Activated naive CD4-positive, alpha-beta T cell treated with Interleukin-2 at 50 U/mL for 16 hours (primary cell): ENCODE measurements at places on chromosomes 4 and X.
A peak's percentile ranks its signal among the peaks of the same experiment; 100 is the strongest.

GRCh38 chrX:102835504-102836146 lies 101.4 kb upstream of the RAB40AL start:
- no peak for DNase-seq

DNA sequence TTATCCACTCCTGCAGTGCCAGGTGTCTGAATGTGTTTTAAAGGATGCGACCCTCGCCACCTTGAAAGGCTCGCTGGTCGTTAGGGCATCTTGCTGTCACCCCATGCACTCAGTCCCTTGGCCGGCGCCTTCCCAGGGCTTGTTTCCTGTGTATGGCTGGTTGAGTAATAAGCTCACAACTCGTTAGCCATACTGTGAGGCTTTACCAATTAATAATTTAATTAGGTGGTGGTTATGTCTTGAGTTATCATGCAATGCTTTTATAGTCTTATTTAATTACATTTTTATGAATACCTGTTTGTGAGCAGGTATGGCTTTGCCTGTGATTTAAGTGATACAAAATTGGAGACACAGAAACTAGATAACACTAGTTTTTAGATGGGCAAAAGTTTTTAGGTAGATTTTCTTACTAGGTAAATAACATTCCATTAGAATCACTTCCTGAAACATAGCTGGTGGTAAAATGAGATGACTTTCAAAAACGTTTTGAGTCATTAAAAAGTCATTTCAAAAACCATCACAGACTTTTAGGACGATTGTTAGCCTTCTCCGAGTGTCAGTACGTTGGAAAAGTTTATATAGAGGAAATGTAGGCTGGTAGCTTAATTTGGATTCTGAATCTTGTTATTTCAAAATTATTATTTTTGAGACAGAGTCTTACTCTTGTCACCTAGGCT lies 18.2 kb downstream of the PTTG2 start:
- peak; percentile 28 for DNase-seq

DNA sequence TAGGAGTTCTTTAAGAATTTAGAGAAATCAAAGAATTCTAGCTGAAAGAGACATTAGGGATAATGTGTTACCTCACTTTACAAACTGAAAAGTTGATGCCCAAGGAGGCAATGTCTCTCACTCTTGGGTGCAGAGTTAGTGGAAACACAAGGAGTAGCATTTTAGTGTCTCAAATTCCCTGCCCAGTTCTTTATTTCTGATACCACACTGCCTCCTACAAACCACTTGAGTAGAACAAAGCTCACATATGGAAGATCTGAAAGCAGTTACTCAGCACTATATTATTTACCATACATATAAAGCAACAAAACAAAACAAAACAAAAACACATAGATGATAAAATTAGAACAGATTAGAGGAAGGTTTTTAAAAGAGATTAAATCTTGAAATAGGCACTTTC lies 124.2 kb downstream of the REELD1 start:
- no peak for DNase-seq

GRCh38 chr4:156583265-156583664 lies 388.3 kb downstream of the PDGFC start:
- DNase-seq: no peak

- no peak for DNase-seq
These were observed 2.3 kb upstream of the MAB21L2 start for GRCh38 chr4:150579551-150580234.

- no peak for DNase-seq
These were observed 105.1 kb upstream of the MXRA5 start for GRCh38 chrX:3451571-3451970.

DNA sequence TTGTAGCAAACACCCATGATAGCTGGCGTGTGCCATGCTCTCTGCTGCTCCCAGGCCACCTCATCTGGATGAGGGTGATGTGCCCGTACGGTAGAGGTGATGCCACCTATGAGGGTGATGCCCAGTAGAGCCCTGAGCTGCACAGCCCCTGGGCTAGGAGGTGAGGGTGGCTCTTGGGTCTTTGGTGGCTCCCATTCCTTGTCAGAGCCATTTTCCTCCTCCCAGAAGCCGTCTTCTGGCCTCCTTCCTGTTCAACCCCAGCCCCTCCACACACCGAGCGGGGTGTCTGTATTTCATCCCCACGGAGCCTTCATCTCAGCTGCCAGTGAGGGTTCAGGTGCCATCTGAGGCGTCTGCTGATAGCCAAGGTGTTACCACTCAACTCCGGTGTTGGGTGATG lies 12.0 kb upstream of the TNIP2 start:
- no peak for DNase-seq

DNA sequence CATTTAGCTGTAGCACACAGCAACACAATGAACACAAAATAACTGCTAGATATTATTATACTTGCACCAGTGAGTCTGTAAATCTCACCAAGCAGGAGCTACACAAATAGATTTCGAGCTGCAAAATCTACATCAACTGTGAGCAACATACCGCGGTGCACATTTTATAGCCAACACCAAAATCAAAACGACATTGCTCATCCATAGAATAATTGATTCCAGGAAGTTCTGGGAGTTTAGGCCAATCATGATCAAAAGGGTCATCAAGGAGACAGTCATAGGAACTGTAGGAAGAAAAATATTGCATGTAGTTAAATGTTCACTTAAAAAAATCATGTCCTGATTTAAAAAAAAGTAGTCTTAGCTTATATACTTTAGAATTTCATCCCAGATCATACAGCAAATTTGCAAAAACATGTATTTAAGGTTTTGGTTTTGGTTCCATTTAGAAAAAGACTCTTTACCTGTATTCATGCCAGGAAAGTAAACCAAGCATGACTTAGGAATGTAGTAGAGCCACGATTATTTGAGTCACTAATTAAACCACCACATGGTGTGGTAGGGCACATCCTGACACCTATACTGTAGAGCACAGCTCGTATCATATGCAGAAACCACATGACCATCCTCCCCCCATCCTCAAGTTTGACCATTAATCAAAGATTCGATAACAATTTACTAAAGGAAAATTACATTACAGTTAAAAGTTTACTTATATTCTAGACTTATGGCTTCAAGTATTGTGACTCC lies 250.4 kb downstream of the ADAMTS3 start:
- DNase-seq: no peak

- no peak for DNase-seq
These were observed 25.4 kb upstream of the ACSL1 start for GRCh38 chr4:184851200-184851541.

DNA sequence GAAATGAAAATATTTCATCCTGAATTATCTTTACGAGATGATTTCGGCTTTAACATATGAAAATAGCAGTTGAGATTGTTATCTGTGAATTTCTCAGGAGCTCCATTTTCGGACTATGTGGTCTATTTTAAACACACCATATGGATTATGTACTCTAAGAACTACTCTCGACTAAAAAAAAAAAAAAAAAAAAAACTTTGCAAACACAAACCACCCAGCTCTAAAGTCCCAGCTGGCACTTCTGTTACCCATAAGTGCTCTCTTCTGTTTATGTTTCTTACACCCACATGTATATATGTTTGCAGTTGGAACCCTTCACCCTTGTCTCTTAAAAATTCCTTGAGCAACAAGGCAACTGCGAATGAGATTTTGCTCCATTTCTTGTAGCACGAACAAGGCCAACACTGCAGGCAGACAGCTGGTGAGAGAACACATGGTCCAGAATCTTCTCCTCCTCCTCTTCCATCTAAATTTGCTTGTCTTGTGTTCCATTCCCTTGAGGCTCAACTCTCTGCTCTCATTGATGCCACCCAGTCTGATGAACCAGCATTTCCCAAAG lies 172.7 kb upstream of the HCCS start:
- no peak for DNase-seq

GRCh38 chr4:38283724-38284123 lies 323.5 kb downstream of the PTTG2 start:
- no peak for DNase-seq

GRCh38 chrX:73681408-73681807 lies 118.4 kb downstream of the CHIC1 start:
- DNase-seq: no peak

- DNase-seq: no peak
These were observed 84.3 kb upstream of the PSAPL1 start for GRCh38 chr4:7518871-7519637.

DNA sequence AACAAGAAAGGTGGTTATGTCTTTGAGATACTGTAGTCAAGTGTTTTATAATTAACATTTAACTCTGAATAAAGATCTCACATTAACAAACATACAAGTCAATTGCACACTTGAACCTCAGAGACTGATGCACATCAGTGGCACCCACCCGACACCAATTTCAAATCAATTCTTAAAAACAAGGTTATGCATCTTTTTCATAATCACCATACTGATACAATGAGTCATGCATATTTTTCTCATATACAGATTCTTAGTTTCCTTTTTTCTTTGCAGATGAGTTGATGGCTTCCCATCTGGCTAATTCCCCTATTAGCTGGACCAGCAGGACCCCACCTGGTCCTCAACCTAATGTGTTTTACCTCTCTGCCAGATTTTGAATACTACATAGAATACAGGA lies 136.2 kb upstream of the RPL34 start:
- DNase-seq: no peak

DNA sequence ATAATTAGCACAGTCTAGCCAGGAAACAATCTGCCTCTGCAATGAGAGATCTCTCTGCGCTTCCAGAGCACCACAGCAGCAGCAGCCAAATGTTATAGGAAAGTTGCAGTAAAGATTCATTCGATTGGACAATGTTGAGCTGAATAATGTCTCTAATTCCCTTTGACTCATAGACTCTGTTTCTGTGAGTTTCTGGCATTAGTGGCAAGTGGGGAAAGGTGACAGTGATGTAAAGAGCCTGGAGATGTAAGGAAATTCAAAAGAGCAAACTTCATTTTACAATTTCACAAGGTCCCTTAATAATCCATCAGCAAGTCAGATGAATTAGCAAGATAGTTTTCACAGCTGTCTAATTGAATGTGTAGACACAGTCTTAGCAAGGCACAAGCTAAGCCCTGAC lies 184.4 kb downstream of the VEGFC start:
- DNase-seq: no peak

- DNase-seq: no peak
These were observed 58.0 kb upstream of the ABCG2 start for GRCh38 chr4:88216395-88216794.

DNA sequence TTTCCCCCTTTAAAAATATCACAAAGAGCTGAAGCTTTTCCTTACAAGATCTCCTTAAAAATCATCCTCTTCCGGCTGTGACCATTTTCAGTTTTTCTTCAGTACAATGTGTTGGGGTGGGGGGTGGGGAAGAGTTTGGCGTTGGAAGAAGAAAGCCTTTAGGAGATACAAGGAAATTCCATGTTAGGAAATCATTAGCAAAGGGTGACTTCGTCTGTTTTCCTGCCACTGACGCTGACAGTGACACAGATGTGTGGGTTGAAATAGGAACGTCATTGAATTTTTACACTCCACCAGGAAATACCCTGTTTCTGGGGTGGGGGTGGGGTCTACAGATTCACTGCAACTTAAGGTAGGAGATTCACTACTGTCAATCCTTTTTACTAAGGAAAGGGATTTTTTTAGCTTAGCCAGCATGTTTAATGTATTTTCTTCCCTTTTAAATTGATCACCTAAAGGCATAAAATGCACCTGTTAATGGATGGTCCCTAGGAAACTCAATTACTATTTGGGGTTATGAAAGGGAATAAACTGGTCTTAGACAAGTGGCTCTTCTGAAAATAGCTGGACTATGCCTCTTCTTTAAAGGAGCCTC lies 3.9 kb downstream of the MAMLD1 start:
- no peak for DNase-seq

GRCh38 chr4:38313175-38313574 lies 350.8 kb upstream of the KLF3 start:
- DNase-seq: no peak
